Upper lobe of left lung (tissue), 6 donors: ENCODE measurements at places on chromosomes 4 and X. TPM values are rescaled to one million over a fixed set of nuclear protein-coding genes. Genes with fewer than 3 reads are reported as not detected.

Gene FAAH2
- 8.2 TPM for total RNA-seq

Gene GPM6B
- 26.9 TPM for total RNA-seq

Gene DDX53
- total RNA-seq, result not detected

Gene SOD3
- total RNA-seq, result 109 TPM

Gene RHOXF1
- not detected for total RNA-seq

Gene MTMR8
- total RNA-seq, result 2.3 TPM

DNA sequence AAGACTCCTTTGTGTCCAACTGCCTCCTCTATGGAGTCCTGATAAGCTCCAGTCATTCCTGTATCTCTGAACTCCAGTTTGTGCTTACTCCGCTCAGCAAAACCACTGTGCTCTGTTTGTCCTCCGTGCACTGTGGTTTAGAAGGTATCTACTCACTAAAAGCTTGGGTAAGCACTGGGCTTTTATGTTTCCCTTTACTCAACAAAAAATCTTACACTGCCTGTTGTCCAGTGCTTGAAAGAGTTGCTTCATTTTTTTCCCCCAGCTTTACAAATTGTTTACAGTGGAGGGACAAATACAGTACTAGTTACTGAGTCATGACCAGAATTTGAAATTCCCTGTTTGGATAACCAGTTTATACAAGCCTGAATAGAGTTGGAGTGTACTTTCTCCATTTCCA is 545.3 kb upstream of the FAT1 start:
- H3K36me3 ChIP-seq, result no peaks in the 10 kb centered on the region
- no peaks in the 10 kb centered on the region for H3K4me1 ChIP-seq
- no peak for DNase-seq

DNA sequence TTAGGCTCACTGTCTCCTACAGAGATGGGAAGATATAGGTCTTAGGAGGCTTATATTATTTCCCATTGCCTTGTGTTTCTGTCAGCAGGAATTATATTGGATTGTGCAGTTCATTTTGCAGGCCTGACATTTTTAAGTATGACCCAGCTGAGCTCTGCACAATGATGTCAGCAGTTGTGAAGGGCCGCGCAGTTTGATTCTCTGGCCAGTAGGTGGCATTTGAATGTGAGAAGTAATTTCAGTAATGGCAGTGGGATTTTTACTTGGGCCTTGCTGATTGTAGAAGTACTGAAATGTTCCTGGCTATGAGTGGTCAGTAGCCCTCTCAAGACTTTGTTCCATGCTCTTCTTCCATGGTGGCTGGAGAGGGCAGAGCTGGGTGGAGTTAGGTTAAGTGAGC is 247.2 kb upstream of the MTMR8 start:
- H3K4me3 ChIP-seq, result no peak overlapping the region
- H3K4me1 ChIP-seq, result no peaks in the 10 kb centered on the region
- DNase-seq, result no peak

DNA sequence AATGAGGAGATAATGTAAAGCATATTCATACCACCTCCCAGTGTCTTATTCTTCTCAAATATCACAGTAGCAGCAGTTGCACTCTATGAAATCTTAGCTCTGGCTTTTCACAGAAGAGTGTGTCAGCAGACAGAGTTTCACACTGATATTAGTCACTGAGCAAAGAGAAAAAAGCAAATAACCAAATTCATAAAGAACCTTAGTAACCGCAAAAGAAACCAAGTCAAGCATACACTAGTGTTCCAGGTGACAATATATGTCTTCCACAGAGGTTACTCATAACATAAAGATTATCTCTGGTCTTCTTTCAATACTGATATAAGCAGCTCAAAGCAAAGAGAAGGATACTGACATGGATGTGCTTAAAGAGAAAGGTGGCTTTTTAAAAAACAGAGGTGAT is 181.7 kb upstream of the EDNRA start:
- H3K4me1 ChIP-seq, result no peaks in the 10 kb centered on the region
- H3K4me3 ChIP-seq, result no peak overlapping the region
- H3K36me3 ChIP-seq, result no peaks in the 10 kb centered on the region
- no peaks in the 10 kb centered on the region for H3K27me3 ChIP-seq
